Fibroblast of lung (primary cell): ENCODE measurements at places on chromosomes 6 and 20. TPM values are rescaled to one million over a fixed set of nuclear protein-coding genes. Genes with fewer than 3 reads are reported as not detected.
A peak's percentile ranks its signal among the peaks of the same experiment; 100 is the strongest.

Gene TMEM200A
- total RNA-seq = 44.2 and 51.7 TPM in 2 replicates

Gene PRPH2
- total RNA-seq = 5.1 and 8.6 TPM in 2 replicates

Gene VNN1
- total RNA-seq = not detected in 2 replicates

Gene XKR7
- not detected in 2 replicates for total RNA-seq

Gene IRF4
- total RNA-seq = under 0.01 TPM in 2 replicates

Gene ACTL10
- 1.8 and 2.0 TPM in 2 replicates for total RNA-seq

Gene OLIG3
- total RNA-seq = not detected in 2 replicates

Gene SPTLC3
- total RNA-seq = 4.0 and 5.9 TPM in 2 replicates

Gene TTK
- 0.51 and 6.1 TPM in 2 replicates for total RNA-seq

DNA sequence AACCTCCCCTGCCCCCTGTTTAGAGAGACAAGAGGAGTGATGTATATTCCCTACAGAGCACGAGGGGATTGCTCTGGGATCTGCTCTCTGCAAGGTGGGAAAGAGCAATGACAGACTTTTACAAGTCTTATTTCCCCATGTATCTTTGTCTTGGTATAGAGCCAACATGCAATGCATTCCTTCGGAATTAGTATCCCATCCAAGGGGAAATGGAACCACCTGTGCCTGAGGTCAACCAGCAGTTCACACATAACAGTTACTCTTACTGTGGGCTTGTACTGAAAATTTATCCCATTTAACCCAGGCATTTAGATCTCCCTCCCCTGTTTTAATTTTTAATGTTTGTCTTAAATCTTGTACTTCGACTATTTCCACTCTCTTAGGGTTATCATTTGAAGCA, 250.4 kb downstream of the C6orf118 start:
- H3K27ac ChIP-seq = no peak overlapping the region
- H3K36me3 ChIP-seq = no peaks in the 10 kb centered on the region
- H3K4me1 ChIP-seq = no peaks in the 10 kb centered on the region
- H3K27me3 ChIP-seq = no peaks in the 10 kb centered on the region

DNA sequence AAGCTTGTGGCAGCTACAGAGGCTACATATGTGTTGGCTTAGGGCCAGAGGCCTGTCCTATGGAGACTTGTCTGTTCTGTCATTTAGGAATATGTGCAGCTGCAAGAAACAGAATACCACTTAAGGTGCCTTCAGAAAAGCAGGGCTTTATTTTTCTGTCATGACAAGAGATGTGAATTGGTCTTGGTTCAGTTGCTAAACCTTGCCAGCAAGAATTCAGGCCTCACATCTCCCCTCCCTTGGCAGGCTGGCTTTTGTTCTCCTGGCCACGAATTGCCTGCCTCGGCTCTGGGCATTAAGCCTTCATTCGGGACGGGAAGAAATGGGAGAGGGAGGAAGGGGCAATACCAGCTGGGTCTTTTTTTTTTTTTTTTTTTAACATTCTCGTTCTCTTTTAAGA, 82.4 kb upstream of the TGM3 start:
- H3K36me3 ChIP-seq = no peaks in the 10 kb centered on the region
- no peak for DNase-seq
- no peaks in the 10 kb centered on the region for H3K4me1 ChIP-seq
- no peak overlapping the region for H3K27ac ChIP-seq
- no peak overlapping the region for H3K4me3 ChIP-seq

GRCh38 chr6:170464080-170464479, 89.0 kb downstream of the PSMB1 start:
- H3K4me1 ChIP-seq = no peaks in the 10 kb centered on the region
- H3K36me3 ChIP-seq = no peaks in the 10 kb centered on the region
- DNase-seq = no peak
- no peak overlapping the region for H3K27ac ChIP-seq

- no peak overlapping the region for H3K27ac ChIP-seq
- peak; percentile 99 for DNase-seq
- H3K27me3 ChIP-seq = no peaks in the 10 kb centered on the region
- peaks cover 4% of the 10 kb centered on the region for H3K4me1 ChIP-seq
- H3K4me3 ChIP-seq = no peak overlapping the region
These were observed 350.5 kb downstream of the PRL start for GRCh38 chr6:21946298-21946783.

- H3K36me3 ChIP-seq = no peaks in the 10 kb centered on the region
- no peaks in the 10 kb centered on the region for H3K27me3 ChIP-seq
- H3K4me1 ChIP-seq = no peaks in the 10 kb centered on the region
- no peak overlapping the region for H3K4me3 ChIP-seq
- no peak for DNase-seq
These were observed 252.4 kb downstream of the PHACTR1 start for GRCh38 chr6:12968839-12969558.

- no peaks in the 10 kb centered on the region for H3K27me3 ChIP-seq
- peaks cover 3% of the 10 kb centered on the region for H3K4me1 ChIP-seq
- no peak overlapping the region for H3K4me3 ChIP-seq
- H3K36me3 ChIP-seq = peaks cover 6% of the 10 kb centered on the region
These were observed 34.1 kb upstream of the MYLK2 start for GRCh38 chr20:31785089-31785488.

- no peaks in the 10 kb centered on the region for H3K4me1 ChIP-seq
- no peaks in the 10 kb centered on the region for H3K36me3 ChIP-seq
- peaks cover 22% of the 10 kb centered on the region for H3K27me3 ChIP-seq
- H3K27ac ChIP-seq = no peak overlapping the region
These were observed 2.5 kb downstream of the KCNK5 start for GRCh38 chr6:39226639-39227329.

DNA sequence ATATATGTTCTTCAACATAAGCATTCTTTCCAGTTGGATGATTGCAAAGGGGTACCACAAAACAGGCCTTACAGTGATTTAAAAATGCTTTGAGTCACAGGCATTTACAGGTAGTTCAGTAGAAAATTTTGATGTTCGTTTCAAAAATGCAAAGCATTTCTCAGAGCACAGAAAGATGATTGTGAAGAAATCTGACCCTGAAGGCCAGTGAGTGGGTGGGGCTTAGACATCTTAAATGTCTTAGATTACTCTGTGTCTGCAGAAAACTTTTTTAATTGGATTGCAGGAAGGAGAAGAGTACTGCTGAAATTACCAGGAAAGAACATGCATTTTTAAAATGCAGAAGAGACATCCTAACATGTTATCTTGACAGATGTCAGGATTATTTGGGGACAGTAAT, 268.3 kb downstream of the CDKAL1 start:
- no peak for DNase-seq
- H3K27me3 ChIP-seq = no peaks in the 10 kb centered on the region
- no peak overlapping the region for H3K27ac ChIP-seq
- H3K4me3 ChIP-seq = no peak overlapping the region
- no peaks in the 10 kb centered on the region for H3K4me1 ChIP-seq
- no peaks in the 10 kb centered on the region for H3K36me3 ChIP-seq

GRCh38 chr6:14550822-14551221, 433.2 kb downstream of the CD83 start:
- DNase-seq = no peak
- H3K4me3 ChIP-seq = no peak overlapping the region
- no peak overlapping the region for H3K27ac ChIP-seq
- H3K4me1 ChIP-seq = peaks cover 4% of the 10 kb centered on the region
- H3K27me3 ChIP-seq = no peaks in the 10 kb centered on the region

GRCh38 chr6:14211562-14211942, 94.0 kb downstream of the CD83 start:
- H3K4me1 ChIP-seq = no peaks in the 10 kb centered on the region
- H3K36me3 ChIP-seq = no peaks in the 10 kb centered on the region
- no peaks in the 10 kb centered on the region for H3K27me3 ChIP-seq
- peak overlapping the region; percentile 81 for H3K27ac ChIP-seq
- H3K4me3 ChIP-seq = peak overlapping the region; percentile 62

DNA sequence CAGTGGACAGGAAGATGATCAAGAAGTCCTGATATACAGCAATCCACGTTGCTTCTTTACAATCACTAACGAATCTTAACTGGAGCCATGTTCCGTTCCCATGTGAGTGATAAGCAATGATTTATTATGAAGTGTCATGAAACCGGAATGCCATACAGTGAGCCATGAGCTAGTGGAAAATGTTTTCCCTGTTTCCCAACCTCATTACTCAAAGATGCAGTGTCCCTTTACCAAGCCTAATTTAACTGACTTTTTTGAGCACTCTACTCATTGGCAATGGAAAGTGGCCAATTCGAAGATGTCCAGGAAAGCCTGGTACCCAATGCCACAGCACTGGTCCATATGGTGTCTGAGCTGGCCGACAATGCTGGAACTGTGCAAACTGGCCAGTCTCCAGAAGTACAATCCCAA, 148.3 kb downstream of the ZNF217 start:
- no peaks in the 10 kb centered on the region for H3K36me3 ChIP-seq
- H3K27ac ChIP-seq = no peak overlapping the region
- peak; percentile 41 for DNase-seq
- H3K4me3 ChIP-seq = no peak overlapping the region

GRCh38 chr20:64106435-64106961, 867 bp downstream of the NPBWR2 start:
- peaks cover 18% of the 10 kb centered on the region for H3K27me3 ChIP-seq
- no peak overlapping the region for H3K4me3 ChIP-seq
- DNase-seq = no peak
- H3K36me3 ChIP-seq = no peaks in the 10 kb centered on the region

- no peaks in the 10 kb centered on the region for H3K27me3 ChIP-seq
- no peak for DNase-seq
- no peak overlapping the region for H3K27ac ChIP-seq
- peaks cover 18% of the 10 kb centered on the region for H3K4me1 ChIP-seq
- H3K36me3 ChIP-seq = no peaks in the 10 kb centered on the region
These were observed 30.2 kb upstream of the LAMA4 start for GRCh38 chr6:112284603-112285002.

- H3K27ac ChIP-seq = no peak overlapping the region
- no peak overlapping the region for H3K4me3 ChIP-seq
- no peak for DNase-seq
- no peaks in the 10 kb centered on the region for H3K36me3 ChIP-seq
These were observed 26.0 kb upstream of the C6orf62 start for GRCh38 chr6:24744911-24745310.

GRCh38 chr20:50815162-50815989, 20.5 kb downstream of the BCAS4 start:
- DNase-seq = peak; percentile 81
- H3K36me3 ChIP-seq = no peaks in the 10 kb centered on the region
- no peak overlapping the region for H3K4me3 ChIP-seq

- H3K4me3 ChIP-seq = no peak overlapping the region
- DNase-seq = no peak
- H3K4me1 ChIP-seq = no peaks in the 10 kb centered on the region
These were observed 2.4 kb downstream of the SPDEF start for GRCh38 chr6:34553750-34554149.

DNA sequence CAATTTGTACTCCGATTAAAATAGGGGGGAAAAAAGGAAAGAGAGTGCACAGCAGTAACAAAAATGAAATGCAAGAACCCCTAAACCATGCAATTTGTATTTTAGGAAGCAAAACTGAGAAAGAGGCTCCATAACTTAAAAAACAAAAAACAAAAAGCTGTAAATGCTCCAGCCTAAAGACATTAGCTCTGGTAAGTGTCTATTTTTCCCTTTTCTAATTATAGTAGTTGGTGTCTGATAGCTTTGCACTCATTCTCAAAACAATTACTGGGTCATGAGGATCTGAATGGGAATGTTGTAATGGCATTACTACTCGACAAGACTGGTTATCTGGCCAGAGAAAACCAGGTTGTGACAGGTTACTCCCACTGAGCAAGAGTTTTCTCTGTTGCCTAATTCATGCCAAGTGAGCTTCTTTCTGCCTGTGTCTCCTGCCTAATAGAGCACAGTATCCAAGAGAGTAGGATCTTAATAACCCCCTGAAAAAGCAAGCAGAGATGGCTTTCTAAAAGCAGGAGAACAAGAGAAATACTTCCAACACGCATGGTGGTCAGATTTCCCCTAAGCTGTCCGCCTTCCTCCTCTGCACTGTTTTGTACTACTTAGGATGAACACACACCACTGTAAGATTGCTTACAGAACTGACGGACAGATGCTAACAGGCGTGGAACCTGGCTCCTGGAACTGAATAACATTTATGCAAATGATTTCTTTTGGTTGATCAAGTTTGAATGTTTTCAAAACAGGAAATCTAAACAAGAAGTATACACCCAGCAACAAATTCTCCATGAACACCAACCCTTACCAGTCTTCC, 86.4 kb downstream of the FKBP5 start:
- H3K4me3 ChIP-seq = peak overlapping the region; percentile 34
- peak overlapping the region; percentile 52 for H3K27ac ChIP-seq
- no peaks in the 10 kb centered on the region for H3K36me3 ChIP-seq
- peaks cover 17% of the 10 kb centered on the region for H3K4me1 ChIP-seq
- no peaks in the 10 kb centered on the region for H3K27me3 ChIP-seq
- peak; percentile 79 for DNase-seq

GRCh38 chr6:36392621-36393020, 5.2 kb upstream of the ETV7 start:
- no peaks in the 10 kb centered on the region for H3K36me3 ChIP-seq
- H3K4me1 ChIP-seq = no peaks in the 10 kb centered on the region
- H3K27me3 ChIP-seq = peaks cover 4% of the 10 kb centered on the region
- no peak overlapping the region for H3K4me3 ChIP-seq

GRCh38 chr20:9447182-9447581, 67.2 kb upstream of the LAMP5 start:
- no peaks in the 10 kb centered on the region for H3K36me3 ChIP-seq
- no peak for DNase-seq
- no peaks in the 10 kb centered on the region for H3K4me1 ChIP-seq
- no peaks in the 10 kb centered on the region for H3K27me3 ChIP-seq
- no peak overlapping the region for H3K27ac ChIP-seq
- H3K4me3 ChIP-seq = no peak overlapping the region

- no peaks in the 10 kb centered on the region for H3K27me3 ChIP-seq
- H3K27ac ChIP-seq = no peak overlapping the region
- H3K36me3 ChIP-seq = no peaks in the 10 kb centered on the region
- no peak overlapping the region for H3K4me3 ChIP-seq
These were observed 9.9 kb upstream of the UST start for GRCh38 chr6:148736774-148737412.

DNA sequence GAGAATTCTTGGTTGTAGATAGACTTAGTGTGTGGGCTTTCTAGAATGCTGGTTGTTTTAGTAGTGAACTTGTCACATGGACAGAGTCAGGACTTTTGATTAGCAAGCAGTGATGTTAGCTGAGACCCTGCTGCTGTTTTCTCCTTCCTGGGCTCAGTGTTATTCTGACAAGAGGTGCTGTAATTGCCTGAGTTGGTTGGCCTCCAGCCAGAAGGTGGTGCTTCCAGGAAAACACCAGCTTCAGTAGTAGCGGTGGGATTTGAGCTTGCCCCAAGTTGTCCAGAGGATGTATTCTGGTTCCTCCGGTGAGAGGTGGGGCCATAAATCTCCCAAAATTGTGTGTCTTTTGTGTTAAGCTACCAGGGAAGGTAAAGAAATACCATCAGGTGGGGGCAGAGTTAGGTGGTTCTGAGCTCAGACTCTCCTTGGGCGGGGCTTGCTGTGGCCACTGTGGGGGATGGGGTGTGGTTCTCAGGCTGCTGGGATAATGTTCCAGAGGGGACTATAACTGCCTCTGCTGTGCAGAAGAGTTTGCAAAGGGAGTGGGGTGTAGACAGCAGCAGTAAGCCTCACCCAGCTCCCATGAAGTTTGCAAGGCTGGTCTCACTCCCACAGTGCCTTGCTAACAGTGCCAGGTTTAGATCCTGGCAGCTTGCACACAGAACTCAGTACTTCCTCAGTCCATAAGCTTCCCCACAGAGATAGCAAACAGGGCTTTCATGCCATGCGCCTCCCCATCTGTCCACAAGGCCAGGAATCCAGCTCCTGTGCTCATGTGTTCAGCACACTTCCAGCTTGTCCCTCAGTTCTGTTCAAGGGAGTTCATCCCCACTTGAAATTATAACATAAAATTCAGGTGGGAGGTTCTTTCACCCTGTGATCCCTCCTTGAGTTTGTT, 278.4 kb upstream of the PTCHD4 start:
- DNase-seq = no peak
- H3K27ac ChIP-seq = no peak overlapping the region
